Daoy (cell line): ENCODE measurements at places on chromosomes 2 and 18.

DNA sequence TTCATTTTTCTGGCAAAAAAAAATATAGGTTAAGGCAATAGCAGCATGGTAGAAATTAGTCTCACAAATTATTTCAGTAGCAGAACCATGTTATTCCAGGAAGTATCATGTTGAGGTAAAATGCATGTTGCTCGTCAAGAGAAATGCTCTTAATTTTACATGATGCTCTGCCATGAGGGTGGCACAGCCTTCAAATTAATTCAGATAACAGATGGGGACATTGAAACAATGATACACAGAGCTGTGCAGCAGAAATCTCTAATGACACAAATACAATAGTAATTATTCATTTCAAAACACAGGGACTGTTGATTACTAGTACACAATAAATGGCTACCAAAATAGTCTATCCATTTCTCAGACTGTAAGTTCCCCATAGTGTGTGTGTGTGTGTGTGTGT, 24.8 kb downstream of the GAREM1 start:
- DNase-seq: no peak

DNA sequence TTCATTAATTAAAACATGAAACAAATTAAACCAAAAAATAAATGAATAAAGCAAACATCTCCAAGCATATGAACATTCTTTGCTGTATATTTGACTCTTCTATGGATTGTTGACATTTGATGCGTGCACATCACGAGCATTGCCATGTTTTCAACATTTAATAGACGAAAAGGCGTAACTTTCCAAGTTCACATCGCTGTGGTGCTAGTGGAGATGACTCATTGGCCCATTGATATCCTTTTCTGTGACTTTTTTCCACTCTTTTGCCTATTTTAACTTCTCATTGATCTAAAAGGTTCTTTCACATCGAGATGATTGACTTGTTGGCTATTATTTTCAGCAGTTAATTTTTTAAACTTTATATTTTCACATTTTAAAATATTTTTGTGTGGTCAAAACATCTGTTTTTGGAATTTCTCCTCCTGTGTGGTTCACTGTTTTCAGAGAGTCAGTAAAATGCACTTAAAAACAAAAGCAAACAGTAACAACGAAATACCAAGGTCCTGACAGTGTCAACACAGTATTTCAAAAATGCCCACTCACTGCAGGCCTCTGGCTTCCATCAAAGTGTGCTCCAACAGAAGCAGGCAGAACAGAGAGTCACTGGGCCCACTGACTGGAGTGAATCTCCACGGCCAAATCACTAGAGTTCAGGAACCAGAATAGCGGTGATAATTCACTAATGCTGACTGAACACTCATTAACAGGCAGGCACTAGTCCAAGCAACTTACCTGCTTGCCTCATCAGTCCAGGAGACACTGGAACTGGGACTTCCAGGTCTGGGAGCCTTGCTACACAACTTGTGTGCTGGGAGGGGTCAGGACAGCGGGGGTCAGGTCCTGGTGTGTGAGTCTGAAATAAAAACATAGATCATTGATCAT, 372.2 kb upstream of the SMIM21 start:
- DNase-seq: no peak

DNA sequence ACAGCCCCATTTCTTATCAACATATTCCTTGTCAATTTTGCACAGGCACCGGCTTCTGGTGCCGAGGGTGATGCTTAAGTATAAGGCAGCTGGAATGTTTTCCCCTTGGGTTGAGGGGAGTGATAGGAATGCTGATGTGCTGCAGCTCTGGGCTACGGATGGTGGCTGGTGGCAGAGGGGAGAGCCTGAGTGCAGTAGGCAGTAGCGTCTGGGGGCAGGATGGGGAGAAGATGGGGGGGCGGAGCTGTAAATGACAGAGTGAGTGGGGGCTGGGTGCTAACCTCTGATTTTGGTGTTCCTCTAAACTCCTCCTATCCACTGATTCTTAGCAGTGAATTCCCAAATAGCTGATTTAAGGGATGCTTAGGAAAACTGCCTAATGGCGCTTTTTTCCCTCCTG, 20.7 kb downstream of the TMEM178A start:
- no peak for DNase-seq

DNA sequence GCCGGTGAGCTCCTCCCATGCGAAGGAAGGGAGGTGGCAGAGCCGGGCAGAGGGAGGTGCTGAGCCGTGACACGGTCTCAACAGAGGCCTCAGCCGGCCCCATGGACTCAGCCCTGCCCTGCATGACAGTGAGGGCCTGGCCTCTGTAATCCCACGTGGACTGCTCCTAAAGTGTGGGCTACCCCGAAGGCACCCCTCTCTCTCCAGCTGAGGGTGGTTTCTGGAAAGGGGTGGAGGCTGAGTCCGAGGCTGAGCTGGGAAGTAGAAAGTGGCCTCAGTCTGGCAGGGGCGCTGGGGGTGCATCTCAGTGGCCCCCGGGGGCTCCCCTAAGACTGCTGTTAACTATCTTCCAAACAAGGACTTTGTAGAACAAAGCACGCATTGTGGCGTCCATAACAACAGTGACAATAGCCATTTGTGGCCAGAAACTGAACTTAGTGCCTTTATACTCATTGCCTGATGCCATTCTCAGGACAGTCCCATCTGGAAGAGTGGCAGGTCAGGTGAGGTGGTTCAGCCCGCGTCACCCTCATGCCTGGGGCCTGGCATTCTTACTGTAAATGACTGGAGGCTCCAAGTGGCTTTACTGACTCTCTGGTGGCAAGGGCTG, 192.4 kb downstream of the TWIST2 start:
- no peak for DNase-seq

- DNase-seq: no peak
Measured at GRCh38 chr2:201777043-201777442, 3.7 kb downstream of the ALS2 start.

DNA sequence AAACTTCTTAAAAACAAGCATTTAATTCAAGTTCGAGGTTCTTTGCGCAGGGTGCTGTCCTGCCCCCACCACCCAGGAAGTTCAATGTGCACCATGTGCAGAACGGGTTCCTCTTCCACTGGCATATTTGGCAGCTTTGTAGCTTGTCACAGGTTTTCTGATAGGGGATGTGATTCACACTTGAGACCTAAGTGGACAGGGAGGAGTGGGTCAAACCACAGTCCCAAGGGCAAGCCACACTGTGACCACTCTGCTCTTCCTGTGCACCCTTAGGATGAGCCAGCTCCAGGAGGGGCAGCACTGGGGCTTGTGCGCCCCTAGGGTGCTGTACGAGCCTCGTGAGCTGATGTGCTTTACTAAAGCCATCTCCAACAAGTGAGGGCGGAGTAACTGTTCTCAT, 82.5 kb downstream of the TGFA start:
- DNase-seq: no peak

DNA sequence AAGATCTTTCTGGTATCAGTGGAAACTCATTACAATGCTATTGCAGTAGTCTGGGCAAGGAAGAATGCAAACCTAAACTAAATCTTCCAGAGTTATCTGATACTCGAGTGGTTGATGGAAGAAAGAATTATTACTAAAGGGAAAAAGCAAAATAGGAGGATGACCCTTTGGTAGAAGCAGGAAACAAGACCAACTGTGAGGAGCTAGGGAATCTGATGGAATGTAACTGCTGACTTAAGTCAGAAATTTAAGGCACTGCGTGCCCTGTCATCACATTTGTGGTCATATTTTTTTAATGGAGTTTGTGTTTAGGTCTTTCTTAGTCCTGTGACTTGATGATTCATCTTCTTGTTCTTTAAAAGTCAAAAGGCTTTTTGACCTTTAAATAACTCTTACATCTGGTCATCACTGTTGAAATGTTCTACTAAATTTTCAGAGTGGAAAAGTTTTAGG, 36.5 kb upstream of the ARMC9 start:
- DNase-seq: no peak

GRCh38 chr2:156437931-156438410, 1.8 kb downstream of the GPD2 start:
- no peak for DNase-seq

- no peak for DNase-seq
Measured at GRCh38 chr2:63544017-63544627, 44.2 kb downstream of the WDPCP start.

- no peak for DNase-seq
Measured at GRCh38 chr2:133837441-133838094, 269.3 kb upstream of the NCKAP5 start.

DNA sequence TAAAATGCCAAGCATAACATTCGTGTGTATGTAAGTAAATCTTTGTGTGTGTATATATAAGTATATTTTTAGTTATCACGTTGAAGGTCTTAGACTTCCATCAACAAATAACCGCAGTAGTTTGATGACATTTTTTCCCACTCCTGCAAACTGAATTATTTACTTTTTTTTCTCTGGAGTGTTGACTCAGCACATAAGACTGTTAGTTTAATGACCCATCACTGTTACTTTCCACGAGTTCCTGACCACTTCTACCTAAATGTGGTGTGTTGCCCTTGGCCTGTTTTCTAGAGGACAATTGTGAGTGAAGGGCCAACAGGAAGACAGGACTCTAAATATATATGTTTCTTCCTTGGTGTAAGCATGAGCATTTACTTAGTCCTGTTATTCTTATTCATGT, 71.3 kb upstream of the TXNDC2 start:
- peak; percentile 49 for DNase-seq

DNA sequence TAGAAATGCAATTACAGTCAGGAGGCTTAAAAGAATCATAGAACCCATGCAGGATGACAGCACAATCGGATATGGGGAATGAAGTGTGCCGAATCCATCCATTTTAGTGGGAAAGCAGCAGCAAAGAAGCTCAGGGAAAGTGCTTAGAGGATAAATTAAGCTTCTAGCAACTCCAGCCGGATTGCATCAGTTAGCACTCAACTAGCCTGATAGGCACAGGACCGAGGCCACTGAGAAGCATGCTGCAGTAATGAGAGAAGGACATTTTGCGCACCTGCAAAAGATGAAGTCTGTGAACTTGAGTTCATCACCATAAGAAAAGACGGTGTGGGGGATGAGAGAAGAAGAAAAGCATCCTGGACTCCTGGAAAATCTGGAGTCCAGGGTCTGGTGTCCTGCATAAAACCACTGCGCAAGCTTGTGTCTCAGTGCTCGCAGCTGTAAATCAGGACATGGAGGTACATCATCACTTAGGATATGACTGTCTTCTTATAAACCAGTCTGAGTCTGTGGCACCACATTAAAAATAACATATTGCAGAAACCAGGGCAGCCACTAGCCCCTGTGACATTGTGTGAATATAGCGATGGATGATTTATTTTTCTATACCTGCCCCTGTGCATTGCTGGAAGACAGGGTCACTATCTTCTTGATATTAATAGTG, 665.5 kb upstream of the SOX11 start:
- DNase-seq: no peak
